ENCODE measurements at places on chromosomes 3 and 15. TPM values are rescaled to one million over a fixed set of nuclear protein-coding genes. Genes with fewer than 3 reads are reported as not detected.

DNA sequence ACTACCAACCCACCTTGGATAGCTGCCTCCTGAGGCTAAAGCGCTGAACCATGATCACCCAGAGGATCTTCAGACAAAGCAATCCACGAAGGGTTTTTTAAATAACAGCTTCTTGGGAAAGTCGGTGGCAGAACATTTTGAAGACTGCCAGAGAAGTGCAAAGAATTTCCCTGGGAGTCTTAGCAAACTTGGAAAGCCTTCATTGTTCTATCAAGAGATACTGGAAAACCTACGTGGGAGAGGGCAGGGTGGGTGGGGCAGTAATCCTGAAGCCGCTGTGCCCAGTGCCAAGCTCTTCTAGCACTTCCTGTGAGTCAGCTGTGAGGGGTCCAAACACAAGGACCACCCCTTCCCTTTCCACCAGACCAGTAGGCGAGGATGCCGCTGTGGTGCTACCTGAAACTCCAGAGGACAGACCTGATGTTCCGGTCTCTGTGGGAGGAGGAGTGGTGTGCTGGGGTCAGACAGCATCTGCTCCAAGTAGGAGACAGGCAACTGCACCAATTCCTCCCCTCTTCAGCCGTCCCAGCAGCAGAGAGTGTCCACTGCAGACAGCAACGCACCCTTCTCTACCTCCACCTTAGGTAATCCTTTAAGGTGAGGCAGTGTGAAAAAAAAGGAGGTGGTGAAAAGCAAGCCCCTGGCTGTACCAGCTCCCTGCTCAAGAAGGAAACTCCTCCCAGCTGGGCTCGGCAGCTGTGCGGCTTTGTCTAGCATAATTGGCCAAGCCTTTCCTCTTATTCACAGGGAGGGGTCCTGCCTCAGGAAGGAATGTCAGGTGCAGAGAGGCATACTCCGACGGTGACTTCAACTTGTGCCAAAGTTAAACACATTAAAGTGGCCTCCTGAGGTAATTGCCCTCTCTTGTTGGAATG is 99.0 kb downstream of the TMCC1 start:
- DNase-seq = peak; percentile 11

DNA sequence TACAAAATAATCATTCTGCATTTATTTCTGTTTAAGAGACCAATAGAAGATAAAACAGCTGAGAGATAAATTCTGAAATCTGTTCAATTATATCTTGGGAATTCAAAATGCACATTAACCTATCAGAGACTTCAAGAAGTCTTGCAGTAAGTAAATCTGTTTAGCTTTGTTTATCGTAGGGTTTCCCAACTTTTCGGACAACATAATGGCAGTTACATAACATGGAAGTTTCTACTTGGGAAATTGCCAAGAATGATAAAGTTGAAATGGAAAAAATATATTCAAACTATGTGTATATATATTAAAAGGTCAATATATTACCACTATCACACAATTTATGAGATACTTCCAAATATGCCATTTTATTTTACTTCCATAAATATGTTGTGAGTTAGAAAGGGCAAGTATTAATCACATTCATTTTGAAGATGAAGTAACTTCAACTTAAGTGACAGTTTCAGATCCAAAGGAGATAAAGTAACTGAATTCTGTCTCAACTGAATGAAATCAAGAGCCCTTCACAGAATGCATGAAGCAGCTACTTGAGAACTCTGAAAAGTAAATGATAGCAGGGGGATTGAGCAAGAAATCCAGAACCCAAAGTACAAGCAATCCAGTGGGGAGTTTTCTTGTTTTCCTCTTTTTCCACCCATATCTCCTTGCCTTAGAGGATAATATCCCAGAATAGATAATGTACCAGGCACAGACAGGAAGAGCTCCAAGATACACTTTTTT is 108.8 kb downstream of the PLOD2 start:
- no peak for DNase-seq

PLS1 gene
- total RNA-seq = 2.6 TPM

SI gene
- not detected for total RNA-seq

SERINC4 gene
- 0.50 TPM for total RNA-seq

HRG gene
- not detected for total RNA-seq

DNA sequence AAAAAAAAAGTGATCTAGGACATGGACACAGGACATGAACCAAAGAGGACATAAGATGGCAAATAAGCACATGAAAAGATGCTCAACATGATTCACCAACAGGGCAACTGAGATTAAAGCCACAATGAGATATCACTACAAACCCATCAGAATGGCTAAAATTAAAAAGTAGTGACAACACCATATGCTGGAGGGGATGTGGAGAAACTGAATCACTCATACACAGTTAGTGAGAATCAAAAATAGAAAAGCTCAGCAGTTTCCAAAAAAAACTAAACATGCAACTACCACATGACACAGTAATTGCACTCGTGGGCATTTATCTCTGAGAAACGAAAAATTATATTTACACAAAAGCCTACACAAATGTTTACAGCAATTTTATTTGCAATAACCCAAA is 27.9 kb upstream of the ACKR4 start:
- DNase-seq = no peak

NPRL2 gene
- total RNA-seq = 46.5 TPM

- DNase-seq = no peak
These were observed 10.4 kb downstream of the BCL6 start for GRCh38 chr3:187734841-187735240.

VGLL3 gene
- total RNA-seq = not detected

GRCh38 chr15:81295486-81296121 is 28.3 kb downstream of the STARD5 start:
- DNase-seq = no peak

SMCO1 gene
- total RNA-seq = not detected

DNA sequence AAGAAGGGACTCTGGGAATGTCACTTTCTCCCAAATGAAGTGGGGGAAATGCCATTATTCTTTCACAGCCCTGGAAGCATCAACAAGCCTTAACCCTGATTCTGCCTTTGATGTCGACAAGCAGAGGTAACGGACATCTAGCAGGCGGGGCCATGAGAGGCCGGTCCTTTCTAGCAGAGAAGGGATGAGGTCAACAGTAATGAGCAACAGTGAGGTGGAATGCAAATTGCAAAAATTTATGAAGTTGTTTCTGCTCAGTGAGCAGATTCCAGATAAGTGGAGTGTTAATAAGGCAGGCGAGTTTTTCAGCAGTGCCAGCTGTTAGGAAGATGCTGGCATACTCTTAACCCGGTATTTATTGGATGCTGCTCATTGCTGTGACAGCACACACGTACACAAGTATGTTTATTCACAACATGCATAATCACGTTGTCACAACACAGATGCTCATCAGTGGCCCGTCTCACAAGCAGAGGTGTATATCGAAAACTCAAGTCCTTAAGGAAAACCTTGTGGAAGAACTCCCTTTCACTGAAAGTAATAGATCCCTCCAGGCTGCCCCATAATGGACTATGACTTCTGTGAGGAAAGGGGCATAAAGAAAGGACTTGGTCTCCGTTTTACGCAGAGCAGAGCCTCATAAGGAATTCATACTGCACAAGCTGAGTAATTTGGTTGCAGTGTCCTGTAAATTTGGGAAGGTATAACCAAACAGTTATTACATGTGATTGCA is 329.0 kb downstream of the IGSF11 start:
- DNase-seq = no peak

GOLGA8N gene
- 8.1 TPM for total RNA-seq

KCNMB3 gene
- total RNA-seq = 1.1 TPM

- peak; percentile 60 for DNase-seq
These were observed 7.8 kb downstream of the EIF1B start for GRCh38 chr3:40317061-40317855.

NR2E3 gene
- not detected for total RNA-seq

DNA sequence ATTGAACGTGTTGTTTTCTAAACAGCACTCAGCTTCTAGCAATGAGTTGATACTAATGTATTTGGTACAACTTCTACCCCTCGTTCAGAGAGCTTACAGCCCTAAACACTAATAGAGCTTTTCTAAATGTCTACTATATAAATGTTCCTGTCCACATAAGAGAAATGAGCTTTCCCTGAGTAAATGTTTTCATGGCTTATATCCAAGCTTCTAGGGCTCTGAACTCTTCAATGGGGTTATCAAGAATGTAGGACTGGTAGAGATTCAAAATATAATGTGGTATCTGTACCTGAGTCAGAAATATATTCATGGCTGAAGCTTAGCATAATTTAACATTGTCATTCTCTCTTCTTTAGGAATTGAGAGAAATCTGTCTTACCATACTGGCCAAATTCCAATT is 73.4 kb downstream of the SERPINI1 start:
- no peak for DNase-seq

PARP15 gene
- total RNA-seq = 40.9 TPM

DNA sequence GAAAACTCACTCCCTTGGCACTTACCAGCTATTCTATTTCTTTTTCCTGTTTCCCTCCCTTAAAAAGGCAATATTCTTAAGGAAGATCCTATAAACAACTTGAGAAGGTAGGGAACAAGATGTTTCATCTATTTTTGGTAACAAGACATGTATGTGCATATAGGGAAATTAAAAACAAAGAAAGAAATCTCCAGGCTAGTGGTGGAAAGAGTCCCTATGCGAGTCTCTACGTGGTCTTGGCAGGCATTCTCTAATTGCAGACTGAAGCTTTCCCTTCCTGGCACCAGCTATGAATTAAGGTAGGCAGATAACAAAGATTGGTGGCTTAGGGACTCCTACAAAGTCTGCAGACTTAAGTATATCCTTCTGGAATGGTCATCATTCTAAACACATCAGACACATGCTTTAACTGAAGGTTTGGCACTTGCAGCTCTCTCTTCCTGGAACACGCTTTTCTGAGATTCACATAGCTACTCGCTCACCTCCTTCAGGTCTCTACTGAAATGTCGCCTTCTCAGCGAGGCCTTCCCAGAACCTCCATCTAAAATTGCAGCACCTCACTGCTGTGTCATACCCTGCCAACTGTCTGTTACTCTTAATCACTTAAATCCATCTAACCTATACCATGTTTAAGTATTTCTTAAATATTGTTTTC is 336.0 kb downstream of the VGLL3 start:
- DNase-seq = no peak

TM4SF1 gene
- not detected for total RNA-seq

GRCh38 chr15:83538682-83539081 is 91.5 kb downstream of the SH3GL3 start:
- no peak for DNase-seq

DNA sequence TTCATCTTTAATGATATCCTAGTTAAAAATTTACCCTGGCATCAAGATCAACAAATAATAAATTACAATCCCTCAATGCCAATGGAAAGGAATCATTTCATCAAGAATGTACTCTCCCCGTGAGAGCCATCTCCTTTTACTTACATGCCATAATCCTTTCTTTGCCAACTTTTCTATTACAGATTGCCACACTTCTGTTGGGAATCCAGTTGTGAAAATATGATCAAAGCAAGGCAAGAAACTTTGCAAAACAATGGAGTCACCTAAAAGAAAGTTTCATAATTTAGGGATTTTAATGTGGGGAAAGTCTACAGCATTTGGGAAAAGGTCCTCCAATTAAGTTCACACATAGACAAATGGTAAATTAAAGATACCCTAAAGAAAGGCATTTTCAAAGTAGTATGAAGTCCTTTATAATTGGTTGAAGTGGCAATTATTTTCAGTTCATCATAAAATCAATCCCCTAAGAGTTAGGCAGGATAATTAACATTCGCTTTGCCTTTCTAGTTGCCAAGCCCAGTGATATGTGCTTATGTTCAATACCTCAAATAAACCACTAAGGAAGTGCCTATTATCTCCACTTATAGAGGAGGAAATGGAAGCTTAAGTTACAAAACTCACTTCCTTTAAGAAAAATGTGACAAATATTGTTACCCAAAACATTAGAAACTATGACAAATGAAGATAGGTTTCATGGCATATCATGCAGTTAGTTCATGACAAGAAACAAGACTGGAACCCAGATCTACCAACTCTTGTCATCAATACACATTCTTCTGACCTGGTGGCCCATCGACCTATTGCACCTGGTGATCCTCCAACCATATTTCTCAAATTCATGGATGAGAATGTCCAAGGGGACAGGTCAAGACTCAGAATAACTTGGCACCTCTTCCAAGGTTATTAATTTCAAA is 49.1 kb downstream of the TRANK1 start:
- DNase-seq = no peak

GRCh38 chr15:26842391-26842790 is 24.5 kb upstream of the GABRA5 start:
- DNase-seq = no peak

ROPN1 gene
- not detected for total RNA-seq

- no peak for DNase-seq
These were observed 62.2 kb downstream of the ABTB1 start for GRCh38 chr3:127734754-127735473.

DNA sequence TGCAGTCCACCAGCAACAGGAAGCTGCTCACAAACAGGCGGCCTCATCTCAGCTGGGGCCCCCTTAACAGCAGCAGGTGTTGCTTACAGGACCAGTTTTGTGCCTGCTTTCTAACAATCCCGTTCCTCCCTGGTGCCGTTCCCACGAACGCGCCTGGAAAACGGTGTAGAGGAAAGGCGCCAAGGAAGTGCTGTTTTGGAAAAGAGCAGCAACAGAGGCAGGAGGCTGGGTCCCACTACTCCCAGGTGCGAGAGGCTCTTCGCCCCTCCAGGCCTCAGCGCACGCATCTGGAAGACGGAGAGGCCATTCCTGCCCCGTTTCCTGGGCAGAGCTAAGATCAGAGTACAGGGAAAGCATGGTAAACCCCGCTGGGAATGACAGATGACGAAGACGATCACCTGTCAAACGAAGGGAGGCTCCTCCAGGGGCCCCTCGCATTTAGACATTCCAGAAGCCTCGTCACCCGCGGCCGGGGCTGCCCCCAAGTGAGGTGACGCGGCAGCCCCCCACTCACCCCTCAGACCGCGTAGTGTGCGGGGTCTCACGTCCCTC is 603 bp downstream of the SCAPER start:
- peak; percentile 12 for DNase-seq

GAP43 gene
- not detected for total RNA-seq

DNA sequence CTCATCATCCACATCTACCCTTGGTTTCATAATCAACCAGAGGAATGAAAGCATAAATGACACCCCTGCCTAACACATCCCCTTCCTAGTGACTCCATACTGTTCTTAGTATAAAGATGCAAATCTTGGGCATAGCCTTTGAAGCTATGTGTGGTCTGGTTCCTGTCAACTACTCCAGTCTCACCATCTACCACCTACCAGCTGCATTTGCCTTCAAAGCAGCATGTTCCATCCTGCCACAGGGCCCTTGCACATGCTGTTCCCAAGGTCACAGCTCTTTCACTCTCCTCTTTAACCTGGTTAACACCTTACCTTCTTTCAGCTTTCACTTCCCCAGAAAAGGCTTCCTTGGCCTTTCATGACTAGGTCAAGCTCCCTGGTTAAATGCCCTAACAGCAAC is 62.3 kb upstream of the ARHGEF3 start:
- DNase-seq = no peak

- no peak for DNase-seq
These were observed 154.2 kb upstream of the TSPAN3 start for GRCh38 chr15:77225088-77225487.

DNA sequence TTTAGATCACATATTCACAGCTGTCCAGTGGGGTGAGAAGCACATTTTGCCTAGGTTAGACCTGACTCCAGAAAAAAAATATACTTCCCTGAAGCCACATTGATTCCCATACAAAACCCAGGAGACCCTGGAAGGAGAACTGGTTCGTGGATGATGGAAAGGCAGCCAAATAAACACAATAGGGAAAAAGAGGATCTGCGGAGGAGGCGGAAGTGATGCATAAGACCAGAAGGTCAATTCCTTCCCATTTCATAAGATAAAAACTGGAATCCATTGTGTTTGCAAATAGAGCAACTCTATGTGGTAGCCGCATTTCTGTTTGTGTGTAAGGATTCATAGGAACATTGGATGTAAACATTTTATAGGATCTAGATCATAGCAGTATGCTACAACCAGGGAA is 781.9 kb upstream of the GRM7 start:
- DNase-seq = no peak

GRCh38 chr3:64291345-64291744 is 66.1 kb upstream of the PRICKLE2 start:
- no peak for DNase-seq

Data from activated CD4-positive, alpha-beta T cell treated with anti-CD3 and anti-CD28 coated beads, Interleukin-2, amount 10 ng/mL, durations not matched to agents 7 days and 5 days (primary cell).